ENCODE measurements at places on chromosomes 3 and 15.
A peak's percentile ranks its signal among the peaks of the same experiment; 100 is the strongest.

DNA sequence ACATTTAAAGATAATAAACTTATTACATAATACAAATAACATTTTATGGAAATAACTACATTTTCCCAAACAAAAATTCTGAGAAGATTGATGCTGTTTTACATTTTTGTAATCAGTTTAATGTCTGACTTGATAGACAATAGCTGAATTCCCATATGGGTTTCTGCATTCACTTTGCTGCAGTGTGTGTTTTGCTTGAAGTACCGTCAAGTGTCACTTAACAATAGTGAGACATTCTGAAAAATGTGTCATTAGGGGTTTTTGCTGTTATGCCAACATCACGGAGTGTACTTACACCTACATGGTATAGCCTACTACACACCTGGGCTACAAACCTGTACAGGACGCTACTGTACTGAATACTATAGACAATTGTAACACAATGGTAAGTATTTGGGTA lies 57.5 kb downstream of the USF3 start:
- no peaks in the 10 kb centered on the region for H3K27me3 ChIP-seq
- H3K27ac ChIP-seq: no peak overlapping the region
- peaks cover under 1% of the 10 kb centered on the region for H3K36me3 ChIP-seq
- no peaks in the 10 kb centered on the region for H3K4me1 ChIP-seq
- H3K4me3 ChIP-seq: no peak overlapping the region

- peaks cover 16% of the 10 kb centered on the region for H3K36me3 ChIP-seq
- DNase-seq: no peak
- no peaks in the 10 kb centered on the region for H3K27me3 ChIP-seq
- H3K4me3 ChIP-seq: peak overlapping the region; percentile 93
- peak overlapping the region; percentile 90 for H3K27ac ChIP-seq
Observed at GRCh38 chr15:43775411-43775965, 1.3 kb downstream of the ELL3 start.

- no peaks in the 10 kb centered on the region for H3K36me3 ChIP-seq
- no peak overlapping the region for H3K27ac ChIP-seq
- H3K4me3 ChIP-seq: no peak overlapping the region
Observed at GRCh38 chr3:15476378-15476777, 45.1 kb downstream of the COLQ start.

- no peak overlapping the region for H3K27ac ChIP-seq
- H3K4me3 ChIP-seq: no peak overlapping the region
- H3K4me1 ChIP-seq: peaks cover 3% of the 10 kb centered on the region
- no peak for DNase-seq
- no peaks in the 10 kb centered on the region for H3K36me3 ChIP-seq
Observed at GRCh38 chr15:56307180-56307579, 58.0 kb upstream of the TEX9 start.

- no peak for DNase-seq
- H3K4me1 ChIP-seq: no peaks in the 10 kb centered on the region
- H3K27ac ChIP-seq: no peak overlapping the region
- no peaks in the 10 kb centered on the region for H3K36me3 ChIP-seq
Observed at GRCh38 chr3:53545310-53545995, 51.0 kb downstream of the CACNA1D start.

DNA sequence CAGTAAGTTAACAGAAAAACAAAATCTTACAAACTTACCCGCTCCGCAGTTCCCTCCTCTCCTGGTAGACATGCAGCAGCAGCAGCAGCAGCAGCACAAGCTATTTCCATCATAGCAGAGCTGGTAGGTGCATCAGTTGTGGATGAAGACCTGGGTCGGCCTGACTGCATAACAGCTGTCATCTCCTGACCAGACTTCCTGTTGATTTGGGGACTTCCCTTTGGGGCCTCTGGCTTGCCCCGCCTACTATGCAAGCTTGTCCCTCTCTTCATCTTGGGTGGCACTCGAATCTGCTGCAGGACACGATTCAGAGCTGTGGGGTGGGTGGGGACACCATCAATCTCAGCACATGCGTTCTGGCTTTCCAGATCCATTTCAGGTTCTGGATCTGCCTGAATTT lies 65.7 kb downstream of the TMCC1 start:
- peaks cover 3% of the 10 kb centered on the region for H3K36me3 ChIP-seq
- peak overlapping the region; percentile 95 for H3K27ac ChIP-seq
- H3K4me3 ChIP-seq: peak overlapping the region; percentile 74
- H3K27me3 ChIP-seq: no peaks in the 10 kb centered on the region

GRCh38 chr3:146513386-146514051 lies 30.9 kb downstream of the PLSCR1 start:
- no peak overlapping the region for H3K4me3 ChIP-seq
- H3K27ac ChIP-seq: peak overlapping the region; percentile 4
- no peaks in the 10 kb centered on the region for H3K27me3 ChIP-seq

GRCh38 chr15:64681424-64682024 lies 93.9 kb downstream of the RBPMS2 start:
- no peaks in the 10 kb centered on the region for H3K27me3 ChIP-seq
- DNase-seq: no peak
- peak overlapping the region; percentile 33 for H3K27ac ChIP-seq
- peaks cover 21% of the 10 kb centered on the region for H3K36me3 ChIP-seq
- no peak overlapping the region for H3K4me3 ChIP-seq

DNA sequence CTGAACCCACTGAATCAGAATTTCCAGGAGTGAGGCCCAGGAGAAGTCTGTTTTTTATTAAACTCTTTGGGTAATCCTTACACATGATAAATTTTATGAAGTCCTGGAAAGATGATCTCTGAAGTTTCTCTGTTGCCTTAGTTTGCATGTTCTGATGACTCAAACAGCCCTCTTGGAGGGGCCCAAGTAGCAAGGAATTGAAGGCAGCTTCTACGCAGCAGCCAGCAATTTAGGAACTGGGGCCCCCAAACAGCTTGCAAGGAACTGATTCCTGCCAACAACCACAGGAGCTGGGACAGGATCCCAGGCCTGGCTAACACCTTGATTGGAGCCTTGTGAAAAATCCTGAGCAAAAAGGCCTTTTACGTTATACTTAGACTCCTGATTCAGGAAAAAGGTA lies 5.4 kb upstream of the ACP3 start:
- no peak for DNase-seq
- no peaks in the 10 kb centered on the region for H3K36me3 ChIP-seq
- H3K27me3 ChIP-seq: no peaks in the 10 kb centered on the region
- H3K27ac ChIP-seq: no peak overlapping the region
- H3K4me3 ChIP-seq: no peak overlapping the region

DNA sequence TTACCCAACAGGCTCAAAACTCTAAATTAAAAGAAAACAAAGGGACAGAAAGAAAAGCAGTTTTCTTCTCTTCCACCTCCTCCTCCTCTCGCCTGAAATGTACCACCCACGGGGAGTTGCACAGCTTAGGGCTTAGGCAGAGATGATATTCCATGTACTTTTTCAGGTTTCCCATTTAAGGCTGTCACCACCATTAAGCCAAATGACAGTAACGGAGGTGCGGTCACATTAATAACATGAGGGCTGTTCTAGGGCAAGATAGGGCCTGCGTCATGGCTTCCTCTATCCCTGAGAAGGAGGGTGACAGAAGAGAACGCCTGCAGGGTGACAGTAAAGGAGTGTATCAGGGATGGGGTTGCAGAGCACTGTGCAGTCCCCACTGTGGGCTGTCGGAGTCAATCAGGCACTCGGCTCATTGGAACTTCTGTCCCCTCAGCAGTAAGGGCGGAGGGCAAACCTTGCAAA lies 51.7 kb upstream of the TJP1 start:
- no peaks in the 10 kb centered on the region for H3K4me1 ChIP-seq
- no peak overlapping the region for H3K4me3 ChIP-seq
- H3K27ac ChIP-seq: no peak overlapping the region
- H3K27me3 ChIP-seq: no peaks in the 10 kb centered on the region
- DNase-seq: no peak

GRCh38 chr15:70375006-70375431 lies 277.3 kb upstream of the TLE3 start:
- DNase-seq: no peak
- H3K36me3 ChIP-seq: no peaks in the 10 kb centered on the region
- peaks cover 6% of the 10 kb centered on the region for H3K27me3 ChIP-seq
- H3K4me1 ChIP-seq: peaks cover 12% of the 10 kb centered on the region
- H3K27ac ChIP-seq: no peak overlapping the region

DNA sequence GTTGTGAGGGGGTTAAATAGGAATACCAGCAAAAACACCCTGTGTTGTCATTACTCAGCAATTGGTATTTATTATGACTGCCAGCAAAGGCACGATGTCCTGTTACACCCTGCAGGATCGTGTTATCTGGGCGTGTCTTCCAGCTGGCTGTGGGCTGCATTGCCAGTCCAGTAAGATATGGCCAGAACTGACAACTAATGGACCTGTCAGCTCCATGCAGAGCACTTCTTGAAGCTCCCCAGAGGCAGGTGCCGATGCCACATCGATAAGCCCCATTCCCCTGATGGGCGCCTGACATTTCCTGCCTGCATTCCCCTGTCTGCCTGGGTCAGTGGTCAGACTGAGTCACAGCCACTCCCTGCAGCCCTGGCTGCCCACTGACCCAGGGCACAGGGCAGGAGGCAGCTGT lies 79.7 kb upstream of the RASGRF1 start:
- H3K27me3 ChIP-seq: peaks cover 18% of the 10 kb centered on the region
- H3K27ac ChIP-seq: no peak overlapping the region
- no peak for DNase-seq
- peaks cover 9% of the 10 kb centered on the region for H3K4me1 ChIP-seq
- no peaks in the 10 kb centered on the region for H3K36me3 ChIP-seq

DNA sequence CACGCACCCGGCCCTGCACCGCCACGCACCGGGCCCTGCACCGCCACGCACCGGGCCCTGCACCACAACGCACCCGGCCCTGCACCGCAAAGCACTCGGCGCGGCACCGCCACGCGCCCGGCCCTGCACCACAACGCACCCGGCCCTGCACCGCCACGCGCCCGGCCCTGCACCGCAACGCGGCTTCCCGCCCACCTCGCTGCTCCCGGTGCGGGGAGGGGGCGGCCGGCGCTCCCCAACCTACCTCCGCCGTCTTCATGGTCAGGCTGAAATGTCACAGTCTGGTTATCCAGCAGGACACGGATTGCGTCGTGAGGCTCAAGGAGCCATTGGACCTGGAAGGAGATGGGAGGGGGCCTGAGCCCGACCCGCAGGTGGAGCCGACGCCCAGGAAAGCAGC lies 41.8 kb downstream of the MUC20 start:
- no peak for DNase-seq
- no peaks in the 10 kb centered on the region for H3K36me3 ChIP-seq
- H3K4me3 ChIP-seq: no peak overlapping the region
- no peak overlapping the region for H3K27ac ChIP-seq

- peak overlapping the region; percentile 89 for H3K27ac ChIP-seq
- DNase-seq: no peak
- peaks cover 2% of the 10 kb centered on the region for H3K36me3 ChIP-seq
- peak overlapping the region; percentile 91 for H3K4me3 ChIP-seq
- H3K27me3 ChIP-seq: no peaks in the 10 kb centered on the region
Observed at GRCh38 chr3:41200669-41201021, 1.3 kb downstream of the CTNNB1 start.
